ENCODE measurements at places on chromosomes 3 and 15.

GRCh38 chr3:144873066-144873465, 901.4 kb downstream of the DIPK2A start:
- DNase-seq, result no peak

GRCh38 chr15:67050062-67050461, 15.3 kb upstream of the SMAD3 start:
- peak; percentile 70 for DNase-seq

- no peak for DNase-seq
These were observed 62.1 kb downstream of the SSR3 start for GRCh38 chr3:156492801-156493261.

- peak; percentile 45 for DNase-seq
These were observed 60.7 kb downstream of the ST3GAL6 start for GRCh38 chr3:98823791-98824190.

GRCh38 chr3:186705882-186706780, 11.0 kb upstream of the KNG1 start:
- DNase-seq, result no peak

- DNase-seq, result no peak
These were observed 128.8 kb downstream of the SV2B start for GRCh38 chr15:91228890-91229289.

DNA sequence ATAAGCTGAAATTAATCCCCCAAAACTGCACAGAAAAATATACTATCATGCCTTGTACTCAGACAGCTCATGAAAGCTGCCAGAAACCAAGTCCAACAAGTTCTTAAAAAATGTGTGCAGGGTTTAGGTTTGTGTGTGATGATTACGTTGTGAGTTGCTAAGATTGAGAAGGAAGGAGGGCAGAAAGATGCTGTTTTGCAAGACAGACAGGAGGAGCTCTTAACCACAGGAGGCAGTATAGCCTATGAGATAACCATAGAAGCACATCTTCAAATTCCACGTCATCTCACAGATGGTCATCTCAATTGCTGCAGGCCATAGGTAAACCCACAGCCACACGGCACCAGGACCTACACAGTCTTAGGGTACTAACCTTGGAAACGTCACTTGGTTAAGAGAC, 191.9 kb downstream of the STT3B start:
- DNase-seq, result peak; percentile 75

DNA sequence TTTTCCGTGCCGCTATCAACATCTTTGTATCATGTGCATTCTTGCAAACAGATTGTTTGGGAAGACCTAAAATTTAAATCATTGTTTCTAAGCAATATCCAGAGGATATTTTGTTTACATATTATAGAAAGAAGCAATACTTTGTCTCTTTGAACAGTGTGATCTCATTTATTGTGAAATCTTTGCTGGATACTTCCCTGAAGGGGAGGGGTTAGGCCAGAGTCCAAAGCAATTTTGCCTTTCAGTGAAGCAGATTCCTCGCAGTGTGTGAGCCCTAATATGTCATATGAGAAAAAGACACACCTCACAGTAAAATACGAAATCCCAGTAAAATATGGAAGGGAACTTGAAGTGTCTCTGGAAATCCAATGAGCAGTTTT, 158.7 kb upstream of the SLCO3A1 start:
- DNase-seq, result peak; percentile 4

- peak; percentile 63 for DNase-seq
These were observed 15.6 kb downstream of the PIF1 start for GRCh38 chr15:64809649-64810496.

DNA sequence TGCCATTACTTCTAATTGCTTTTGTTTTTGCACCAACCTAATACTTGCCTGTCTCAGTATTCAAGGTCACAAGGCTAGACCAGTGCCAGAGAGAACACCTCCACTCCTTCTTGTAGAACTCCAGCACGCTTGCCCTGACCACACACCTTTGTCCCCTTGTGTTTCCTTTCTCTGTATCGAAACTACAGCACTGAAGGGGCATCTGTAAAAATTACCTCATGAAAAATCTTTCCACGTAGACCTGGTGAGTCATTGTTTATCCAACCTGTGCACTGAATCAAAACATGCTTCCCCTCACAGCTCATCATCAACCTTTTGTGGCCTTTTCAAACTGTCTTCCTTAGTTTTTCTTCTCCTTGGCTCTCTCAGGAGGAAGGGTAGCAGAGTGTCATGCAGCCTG, 259.5 kb downstream of the THRB start:
- DNase-seq, result peak; percentile 56

- DNase-seq, result no peak
These were observed 413.6 kb upstream of the ARL6 start for GRCh38 chr3:97350971-97351370.

DNA sequence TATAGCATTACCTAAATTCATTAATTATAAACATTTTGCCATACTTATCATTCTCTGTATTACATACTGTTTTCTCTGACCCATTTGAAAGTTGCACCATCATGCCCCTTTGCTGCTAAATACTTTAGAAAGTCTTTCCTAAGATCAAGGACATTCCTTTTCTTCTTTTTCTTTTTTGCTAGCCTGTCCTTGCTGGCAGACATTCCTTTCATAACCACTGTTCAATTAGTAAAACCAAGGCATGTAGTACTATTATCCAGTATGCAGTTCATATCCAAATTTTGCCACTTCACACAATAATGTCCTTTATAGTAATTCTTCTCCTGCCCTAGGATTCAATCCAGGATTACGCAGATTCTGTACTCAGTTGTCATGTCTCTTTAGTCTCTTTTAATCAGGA, 321.0 kb upstream of the C2CD4B start:
- peak; percentile 33 for DNase-seq

- no peak for DNase-seq
These were observed 56.4 kb downstream of the IQSEC1 start for GRCh38 chr3:13016721-13017255.

DNA sequence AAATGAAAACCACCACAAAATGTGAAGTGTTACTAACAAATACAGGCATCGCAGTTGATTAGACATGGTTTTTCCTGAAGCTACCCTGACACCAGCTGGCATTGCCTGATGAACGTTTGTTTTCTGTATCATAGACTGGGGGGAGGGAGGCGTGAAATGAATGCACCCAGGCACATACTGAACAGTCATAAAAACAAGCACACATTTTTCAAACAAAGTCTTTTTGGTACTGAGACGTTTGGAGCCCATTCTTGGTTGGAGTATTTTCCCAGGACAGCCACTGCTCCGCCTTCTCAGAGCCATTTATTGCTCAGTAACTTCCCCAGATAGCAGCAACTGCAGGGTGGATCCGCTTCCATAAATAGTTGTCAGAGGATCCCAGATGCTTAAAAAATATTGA, 52.4 kb downstream of the KLF13 start:
- no peak for DNase-seq

DNA sequence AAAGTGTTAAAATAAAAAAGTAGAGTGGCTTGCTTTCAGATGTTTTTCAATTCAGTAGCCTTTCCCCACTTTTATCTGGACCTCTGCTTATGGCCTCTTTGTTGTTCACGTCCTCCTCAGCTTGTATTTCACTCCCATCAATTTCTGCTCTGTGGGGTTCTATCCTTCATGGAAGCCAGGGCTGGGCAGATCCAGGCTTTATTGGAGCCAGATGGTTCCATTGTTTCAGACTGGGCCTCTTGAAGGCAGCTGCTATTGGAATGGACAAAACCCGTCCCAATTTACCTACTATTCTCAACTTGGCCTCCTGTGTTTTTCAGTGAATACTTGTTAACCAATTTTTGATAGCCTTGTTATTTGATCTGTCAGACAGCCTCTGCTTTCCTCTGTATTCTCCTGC, 10.9 kb upstream of the AADACL2 start:
- DNase-seq, result no peak

- no peak for DNase-seq
These were observed 383.0 kb upstream of the RORA start for GRCh38 chr15:61612111-61612510.

- no peak for DNase-seq
These were observed 59.2 kb upstream of the OSBPL11 start for GRCh38 chr3:125654526-125654925.

GRCh38 chr3:50236484-50237132, 604 bp downstream of the GNAI2 start:
- DNase-seq, result no peak

GRCh38 chr15:82918162-82918561, 34.4 kb downstream of the HOMER2 start:
- DNase-seq, result no peak

GRCh38 chr15:52408823-52409222, 113.2 kb upstream of the MYO5C start:
- DNase-seq, result peak; percentile 28

DNA sequence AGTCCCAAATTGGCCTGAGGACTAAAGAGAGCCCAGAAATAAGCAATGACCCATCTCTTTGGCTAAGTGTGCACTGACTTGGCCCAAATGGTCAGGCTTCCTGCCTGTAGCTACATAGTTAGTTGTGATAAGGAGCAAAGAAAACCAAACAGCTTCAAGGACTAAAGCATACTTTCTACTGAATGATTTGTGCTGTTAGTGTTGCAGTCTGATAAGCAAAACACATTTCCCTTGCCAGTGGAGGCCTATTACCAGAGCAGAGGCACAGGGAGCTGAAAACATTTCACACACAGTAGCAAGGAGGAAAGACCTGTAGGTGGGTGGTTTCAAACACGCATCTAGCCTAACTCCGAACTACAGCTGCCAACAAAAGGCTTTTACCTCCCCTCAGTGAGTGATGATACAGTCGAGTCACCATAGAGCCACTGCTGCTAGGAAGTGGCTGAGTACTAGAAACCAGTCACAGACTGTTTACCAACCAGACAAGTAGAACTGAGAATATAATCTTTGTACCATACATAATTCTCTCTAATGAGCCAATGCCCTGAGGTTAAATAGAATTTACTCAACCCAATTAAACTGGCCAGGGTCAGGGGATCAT, 222.3 kb upstream of the THBS1 start:
- peak; percentile 51 for DNase-seq

DNA sequence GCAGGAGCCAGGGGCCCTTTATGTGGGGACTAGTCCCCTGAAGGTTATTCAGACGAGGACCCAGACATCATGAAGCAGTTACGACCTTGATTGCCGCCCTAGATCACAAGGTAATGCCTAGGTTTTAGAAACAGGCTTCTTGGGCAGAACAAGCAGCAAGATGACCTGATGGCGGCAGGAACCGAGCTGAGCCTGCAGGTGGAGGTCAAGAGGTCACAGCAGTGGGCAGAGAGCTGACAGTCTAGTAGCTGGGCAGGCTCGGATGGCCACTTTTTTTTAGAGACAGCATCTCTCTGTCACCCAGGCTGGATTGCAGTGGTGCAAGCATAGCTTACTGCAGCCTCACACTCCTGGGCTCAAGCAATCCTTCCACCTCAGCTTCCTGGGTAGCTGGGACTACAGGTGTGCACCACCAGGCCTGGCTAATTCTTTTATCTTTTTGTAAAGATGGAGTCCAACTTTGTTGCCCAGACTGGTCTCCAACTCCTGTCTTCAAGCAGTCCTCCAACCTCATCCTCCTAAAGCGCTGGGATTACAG, 83.5 kb upstream of the ABHD17C start:
- DNase-seq, result no peak

- DNase-seq, result no peak
These were observed 75.7 kb upstream of the TP63 start for GRCh38 chr3:189555558-189555881.

- peak; percentile 49 for DNase-seq
These were observed 514.4 kb upstream of the PROK2 start for GRCh38 chr3:72299321-72299802.

DNA sequence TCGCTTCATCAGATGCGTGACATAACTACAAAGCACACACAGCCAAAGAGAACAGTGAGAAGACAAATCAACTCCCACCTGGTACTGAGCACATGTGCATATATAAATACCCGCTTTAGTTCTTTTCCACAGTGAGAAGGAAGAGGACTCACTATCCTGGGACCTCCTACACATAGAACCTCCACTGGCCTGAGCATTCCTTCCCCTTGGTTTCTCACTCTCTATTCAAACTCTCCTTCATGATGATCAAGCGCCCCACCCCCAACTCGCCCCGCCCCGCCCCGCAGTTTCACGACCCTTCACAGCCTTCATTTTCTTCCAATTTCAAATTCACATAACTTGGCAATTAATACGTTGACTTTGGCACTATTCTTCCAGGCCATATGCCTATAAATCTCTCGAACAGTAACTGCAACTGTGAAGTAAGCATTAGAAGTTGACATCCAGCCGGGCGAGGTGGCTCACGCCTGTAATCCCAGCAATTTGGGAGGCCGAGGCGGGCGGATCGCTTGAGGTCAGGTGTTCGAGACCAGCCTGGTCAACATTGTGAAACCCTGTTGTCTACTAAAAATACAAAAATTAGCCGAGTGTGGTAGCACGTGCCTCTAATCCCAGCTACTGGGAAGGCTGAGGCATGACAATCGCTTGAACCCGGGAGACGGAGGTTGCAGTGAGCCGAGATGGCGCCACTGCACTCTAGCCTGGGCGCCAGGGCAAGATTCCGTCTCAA, 1.1 kb downstream of the RPS17 start:
- peak; percentile 17 for DNase-seq

GRCh38 chr3:150385296-150386242, 22.5 kb upstream of the TSC22D2 start:
- DNase-seq, result no peak

- DNase-seq, result no peak
These were observed 180.5 kb downstream of the GOLGA6L6 start for GRCh38 chr15:20361091-20361490.

GRCh38 chr15:99054892-99055291, 47.3 kb upstream of the PGPEP1L start:
- no peak for DNase-seq

DNA sequence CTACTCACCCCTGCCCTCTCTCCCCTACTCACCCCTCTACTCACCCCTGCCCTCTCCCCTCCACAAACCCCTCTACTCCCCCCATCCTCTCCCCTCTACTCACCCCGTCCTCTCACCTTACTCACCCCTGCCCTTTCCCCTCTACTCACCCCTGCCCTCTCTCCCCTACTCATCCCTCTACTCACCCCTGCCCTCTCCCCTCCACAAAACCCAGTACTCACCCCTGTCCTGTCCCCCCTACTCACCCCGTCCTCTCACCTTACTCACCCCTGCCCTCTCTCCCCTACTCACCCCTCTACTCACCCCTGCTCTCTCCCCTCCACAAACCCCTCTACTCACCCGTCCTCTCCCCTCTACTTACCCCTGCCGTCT, 14.2 kb downstream of the BFSP2 start:
- DNase-seq, result no peak

GRCh38 chr15:65085207-65085753, 8.7 kb downstream of the KBTBD13 start:
- DNase-seq, result no peak

GRCh38 chr3:34725774-34726173, 913.6 kb upstream of the ARPP21 start:
- DNase-seq, result no peak
